ENCODE measurements at places on chromosomes 11 and 22.
A peak's percentile ranks its signal among the peaks of the same experiment; 100 is the strongest.

DNA sequence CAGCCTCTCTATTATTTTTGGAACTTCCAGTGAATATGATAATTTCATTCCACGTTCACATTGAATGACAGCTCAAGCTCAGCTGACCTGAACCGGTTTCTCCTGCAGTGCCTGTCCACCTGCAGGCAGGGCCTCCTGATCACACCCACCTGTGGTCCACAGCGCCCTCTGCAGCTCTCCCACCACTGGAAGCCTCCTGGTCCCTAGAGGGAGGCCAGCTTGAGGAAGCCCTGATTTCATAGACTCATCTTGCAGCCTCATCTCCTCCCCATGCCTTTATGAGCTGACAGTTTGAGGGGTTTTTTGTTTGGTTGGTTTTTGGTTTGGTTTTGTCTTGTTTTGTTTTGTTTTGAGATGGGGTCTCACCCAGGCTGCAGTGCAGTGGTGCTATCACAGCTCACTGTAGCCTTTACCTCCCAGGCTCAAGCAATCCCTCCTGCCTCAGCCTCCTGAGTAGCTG lies 29.9 kb upstream of the MALAT1 start:
- DNase-seq: peak; percentile 86

GRCh38 chr11:45079943-45080719 lies 66.3 kb upstream of the PRDM11 start:
- DNase-seq: no peak

- no peak for DNase-seq
Observed at GRCh38 chr11:10725907-10726253, 25.2 kb upstream of the CTR9 start.

GRCh38 chr11:101553891-101554292 lies 29.9 kb downstream of the TRPC6 start:
- DNase-seq: no peak

DNA sequence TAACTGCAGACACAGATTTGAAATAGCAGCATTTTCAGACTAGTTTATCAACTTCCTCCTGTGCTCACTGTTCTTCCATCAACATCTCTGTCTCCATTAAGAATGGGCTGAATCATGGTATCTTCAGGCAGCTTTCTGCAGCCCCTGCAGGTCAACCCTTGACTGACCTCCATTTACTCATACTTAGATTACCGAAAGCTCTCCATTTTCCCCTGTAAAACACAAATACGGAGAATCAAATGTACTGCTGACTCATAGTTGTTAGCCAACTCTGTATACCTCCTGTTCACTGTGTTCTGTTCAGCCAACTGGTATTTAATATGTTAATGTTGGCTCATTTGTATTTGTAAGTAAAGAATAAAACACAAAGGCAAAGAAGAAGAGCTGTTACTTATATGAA lies 364.0 kb downstream of the CASP12 start:
- no peak for DNase-seq

GRCh38 chr11:66015454-66015881 lies 3.7 kb downstream of the CST6 start:
- DNase-seq: peak; percentile 98

- DNase-seq: no peak
Observed at GRCh38 chr22:50309601-50309991, 2.1 kb upstream of the PLXNB2 start.

DNA sequence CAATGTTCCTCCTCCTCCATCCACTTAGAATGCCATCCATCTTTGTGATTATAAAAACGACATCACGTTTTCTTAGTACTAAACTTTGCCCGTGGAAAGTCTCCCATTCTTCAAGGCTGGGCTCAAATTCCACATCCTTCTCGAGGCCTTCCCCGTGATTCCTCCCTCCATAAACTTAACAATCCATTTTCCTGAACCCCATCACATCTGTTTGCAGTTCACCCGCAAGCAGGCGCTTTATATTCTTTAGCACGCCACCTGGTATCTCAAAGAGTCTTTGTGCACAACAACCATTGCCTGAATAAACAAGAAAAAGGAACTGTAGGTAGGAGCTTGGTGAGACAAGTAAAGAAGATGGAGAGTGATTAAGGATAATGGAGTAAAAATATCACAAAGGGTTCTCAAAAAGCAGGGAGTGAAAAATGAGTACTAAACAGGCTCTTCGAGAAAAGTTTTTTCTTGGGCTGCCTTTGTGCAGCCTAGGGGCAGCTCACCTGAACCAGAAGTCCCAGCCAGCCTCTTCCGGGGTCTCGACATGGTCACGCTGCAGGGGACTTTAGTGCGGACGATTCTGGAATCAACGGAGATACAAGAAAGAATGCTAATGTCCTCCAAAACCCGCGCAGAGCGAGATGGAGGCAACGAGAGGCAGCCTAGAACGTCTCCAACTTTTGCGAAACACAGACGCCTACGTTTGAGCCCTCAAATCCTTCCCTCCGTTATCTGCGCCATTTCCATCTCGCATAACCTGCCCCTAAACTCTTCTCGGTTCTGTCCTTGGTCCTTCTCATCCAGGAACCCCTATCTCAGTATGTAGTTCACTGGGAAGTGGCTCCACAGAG lies 585 bp downstream of the THYN1 start:
- no peak for DNase-seq

DNA sequence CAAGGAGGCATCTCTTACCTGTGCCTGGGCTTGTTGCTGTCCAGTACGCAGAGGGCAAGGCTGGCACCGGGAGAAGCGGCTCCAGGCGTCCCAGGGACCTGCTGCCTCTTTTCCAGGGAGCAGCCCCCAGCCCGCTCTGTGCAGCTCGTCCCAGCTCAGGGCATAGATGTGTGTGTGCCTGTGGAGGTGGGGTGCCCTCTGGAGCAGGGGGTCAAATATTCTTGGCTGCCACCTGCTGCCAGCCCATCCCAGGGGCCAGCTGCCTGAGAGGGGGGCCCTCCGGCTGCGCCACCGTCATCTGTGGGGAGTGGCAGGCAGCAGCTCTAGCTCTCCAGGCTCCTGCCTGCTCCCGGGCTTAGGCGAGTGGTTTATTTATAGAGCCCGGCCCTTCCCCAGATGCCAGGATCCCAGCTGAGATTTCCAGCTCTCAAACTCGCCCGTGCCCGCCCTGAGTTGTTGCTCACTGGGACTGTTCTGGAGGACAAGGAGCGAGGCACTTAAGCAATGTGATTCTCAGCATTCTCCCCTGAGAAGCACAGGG lies 87.5 kb downstream of the RTL6 start:
- DNase-seq: no peak

DNA sequence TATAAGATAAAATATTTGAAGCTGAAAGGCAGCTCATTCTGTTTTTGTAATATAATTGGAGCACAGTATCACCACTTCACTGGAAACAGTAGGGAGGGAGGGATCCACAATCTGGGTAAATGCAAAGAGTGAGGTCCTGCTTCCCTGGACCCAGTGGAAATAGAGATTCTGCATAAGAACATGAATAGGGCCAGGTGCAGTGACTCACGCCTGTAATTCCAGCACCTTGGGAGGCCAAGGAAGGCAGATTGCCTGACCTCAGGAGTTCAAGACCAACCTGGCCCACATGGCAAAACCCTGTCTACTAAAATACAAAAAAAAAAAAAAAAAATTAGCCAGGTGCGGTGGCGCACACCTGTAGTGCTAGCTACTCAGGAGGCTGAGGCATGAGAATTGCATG lies 143.7 kb downstream of the DBX1 start:
- DNase-seq: no peak

GRCh38 chr11:5348551-5349194 lies 2.6 kb upstream of the OR51B6 start:
- DNase-seq: no peak

GRCh38 chr11:408154-409007 lies 6.4 kb downstream of the SIGIRR start:
- no peak for DNase-seq

- DNase-seq: no peak
Observed at GRCh38 chr11:132024587-132025295, 654.3 kb downstream of the NTM start.

DNA sequence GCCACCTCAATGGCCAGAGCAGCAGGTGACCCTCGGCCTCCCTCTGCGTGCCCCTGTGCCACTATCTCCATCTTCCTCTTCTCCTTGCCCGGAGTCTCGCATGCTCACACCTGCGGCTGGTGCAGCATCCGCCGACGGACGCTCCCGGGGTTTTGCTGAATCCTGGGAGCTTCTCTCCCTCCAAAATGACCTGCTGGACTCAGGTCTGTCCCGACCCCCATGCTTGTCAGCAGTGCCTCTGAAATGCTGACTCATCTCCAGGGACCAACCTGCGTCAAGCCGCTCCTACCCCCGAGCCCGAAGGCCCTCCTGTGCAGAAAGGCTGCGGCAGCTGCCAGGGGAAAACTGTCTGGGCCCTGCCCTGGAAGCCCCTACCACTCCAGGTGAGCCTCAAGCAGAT lies 58.4 kb downstream of the CELSR1 start:
- no peak for DNase-seq

DNA sequence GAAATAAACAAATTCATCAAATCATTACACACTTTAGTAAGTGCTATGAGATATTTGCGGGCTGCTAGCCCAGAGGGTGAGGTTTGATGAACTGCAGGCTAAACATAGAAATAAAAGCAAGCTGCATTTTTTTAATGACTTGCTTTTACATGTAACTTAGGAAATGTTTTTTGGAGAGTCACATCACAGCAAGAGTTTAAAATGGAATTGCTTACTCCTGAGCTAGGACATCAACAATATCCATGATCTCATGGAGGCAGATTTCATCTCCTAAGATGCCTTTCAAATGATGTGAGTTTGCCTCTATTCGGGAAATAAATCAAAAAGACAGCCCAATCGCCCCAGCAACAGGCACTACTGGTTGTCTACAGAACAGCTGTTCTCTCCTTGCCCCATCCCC lies 73.4 kb upstream of the CD44 start:
- no peak for DNase-seq

- DNase-seq: no peak
Observed at GRCh38 chr11:78542007-78542406, 32.7 kb downstream of the NARS2 start.

GRCh38 chr11:104001561-104002056 lies 34.8 kb upstream of the DDI1 start:
- no peak for DNase-seq

GRCh38 chr11:8267831-8268529 lies 4.3 kb upstream of the LMO1 start:
- peak; percentile 83 for DNase-seq

GRCh38 chr11:68090706-68091105 lies 30.5 kb downstream of the CHKA start:
- DNase-seq: no peak

DNA sequence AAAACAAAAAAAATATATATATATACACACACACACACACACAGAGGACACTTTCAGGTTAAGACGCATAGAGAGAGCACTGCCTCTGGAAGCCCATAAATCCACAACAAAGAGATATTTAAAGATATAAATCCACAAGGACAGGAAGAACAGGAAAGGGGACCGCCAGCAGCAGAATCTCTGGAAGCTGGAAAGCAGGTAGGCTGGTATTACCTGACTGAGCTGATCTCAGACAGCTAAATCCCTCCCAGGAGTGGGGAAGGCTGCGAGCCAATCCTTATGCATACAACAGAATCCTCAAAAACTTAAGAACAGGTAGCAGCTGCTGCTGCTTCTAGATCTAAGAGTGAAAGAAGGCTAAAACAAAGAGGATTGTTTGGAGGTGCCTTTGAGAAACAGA lies 1.8 kb upstream of the MCAT start:
- DNase-seq: no peak

GRCh38 chr11:107583629-107584195 lies 7.2 kb upstream of the ELMOD1 start:
- no peak for DNase-seq

GRCh38 chr11:117502015-117502778 lies 174.5 kb downstream of the CEP164 start:
- no peak for DNase-seq

- no peak for DNase-seq
Observed at GRCh38 chr11:8019314-8020243, 32.4 kb downstream of the EIF3F start.

DNA sequence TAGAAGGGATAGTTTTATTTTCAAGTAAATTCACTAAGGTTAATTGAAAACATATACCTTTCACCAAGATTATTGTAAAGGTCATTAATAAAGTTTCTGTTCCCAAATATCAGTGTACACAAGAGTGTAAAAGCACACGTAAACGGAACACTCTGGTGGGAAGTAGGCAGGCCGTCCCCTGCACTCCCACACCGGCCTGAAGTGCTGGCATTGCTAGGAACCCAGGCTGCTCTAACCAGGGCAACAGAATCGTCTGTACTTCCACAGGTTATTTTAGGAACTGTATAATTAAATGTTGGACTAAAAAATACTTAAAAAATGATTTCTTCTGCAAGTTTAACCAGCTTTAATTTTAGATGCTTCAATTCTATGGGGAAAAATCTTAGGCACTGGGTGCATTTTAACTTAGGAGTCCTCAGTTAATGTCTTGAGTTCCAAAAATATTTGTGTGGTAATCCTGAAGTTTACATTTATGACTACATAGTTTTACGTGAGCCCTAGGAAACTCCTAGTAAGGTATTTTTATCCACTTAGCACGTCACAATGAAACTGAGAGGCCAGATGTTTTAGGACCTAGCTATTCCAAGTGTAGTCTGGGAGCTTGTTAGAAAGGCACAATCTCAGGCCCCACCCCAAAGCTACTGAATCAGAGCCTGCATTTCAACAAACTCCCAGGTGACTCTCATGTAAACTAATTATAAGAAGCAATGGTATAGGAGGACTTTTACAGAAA lies 31.2 kb downstream of the KMT5B start:
- no peak for DNase-seq

DNA sequence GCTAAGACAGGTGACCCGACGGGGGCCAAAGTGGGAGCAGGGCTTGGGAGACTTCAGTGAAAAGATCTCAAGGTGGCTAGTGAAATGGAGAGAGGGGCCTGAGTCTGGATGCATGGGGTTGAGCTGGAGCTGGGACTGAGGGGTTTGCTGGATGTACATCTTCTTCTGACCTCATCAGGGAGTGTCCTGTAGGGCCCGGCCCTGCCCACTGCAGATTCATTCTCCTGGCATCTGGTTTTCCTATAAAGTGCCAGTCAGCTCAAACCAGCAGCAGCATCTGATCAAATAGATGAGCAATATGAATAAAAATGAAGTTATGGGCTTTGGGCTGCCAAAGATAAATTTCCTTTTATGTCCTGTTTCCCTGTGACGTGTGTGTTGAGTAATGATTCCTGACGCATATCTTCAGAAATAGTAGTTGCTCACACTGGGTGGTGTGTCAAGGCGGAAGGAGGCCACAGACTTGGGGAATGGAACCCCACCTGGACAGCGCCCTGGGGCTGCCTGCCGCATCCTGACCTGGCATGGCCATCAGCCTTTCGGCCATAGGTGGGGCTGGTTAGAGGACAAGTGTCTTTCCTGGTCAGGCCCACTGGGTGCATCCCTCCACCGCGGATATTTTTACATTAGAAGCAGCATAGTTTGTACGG lies 135.4 kb downstream of the OSBP2 start:
- peak; percentile 60 for DNase-seq

GRCh38 chr11:67698247-67698646 lies 23.8 kb upstream of the ALDH3B2 start:
- DNase-seq: no peak

- DNase-seq: no peak
Observed at GRCh38 chr22:43227239-43227630, 40.3 kb upstream of the TTLL12 start.

GRCh38 chr11:31096191-31096805 lies 273.2 kb downstream of the DCDC1 start:
- DNase-seq: no peak

All from 8988T (cell line).